ENCODE measurements at places on chromosomes 3 and 15.

DNA sequence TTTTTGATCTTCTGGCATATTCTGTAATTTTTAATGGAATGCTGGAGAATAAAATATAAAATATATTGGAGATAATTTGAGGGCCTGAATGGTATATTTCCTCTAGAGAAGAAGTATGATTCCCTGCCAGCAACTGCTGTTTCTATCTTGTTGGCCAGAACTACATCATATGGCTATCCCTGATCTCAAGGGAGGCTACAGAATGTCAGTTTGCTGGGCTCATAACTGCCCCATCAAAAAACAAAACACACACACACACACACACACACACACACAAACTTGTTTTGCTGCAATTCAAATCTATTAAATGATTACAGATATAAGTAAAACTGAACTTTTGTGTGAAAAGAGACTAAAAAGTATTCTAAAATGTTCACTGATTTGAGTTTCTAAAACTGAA lies 51.0 kb downstream of the RASA2 start:
- DNase-seq: no peak

GRCh38 chr3:57810471-57811137 lies 54.5 kb downstream of the SLMAP start:
- DNase-seq: no peak

- DNase-seq: no peak
These were observed 133.0 kb downstream of the XXYLT1 start for GRCh38 chr3:195137638-195138588.

- DNase-seq: no peak
These were observed 12.5 kb upstream of the HEG1 start for GRCh38 chr3:125068265-125068664.

DNA sequence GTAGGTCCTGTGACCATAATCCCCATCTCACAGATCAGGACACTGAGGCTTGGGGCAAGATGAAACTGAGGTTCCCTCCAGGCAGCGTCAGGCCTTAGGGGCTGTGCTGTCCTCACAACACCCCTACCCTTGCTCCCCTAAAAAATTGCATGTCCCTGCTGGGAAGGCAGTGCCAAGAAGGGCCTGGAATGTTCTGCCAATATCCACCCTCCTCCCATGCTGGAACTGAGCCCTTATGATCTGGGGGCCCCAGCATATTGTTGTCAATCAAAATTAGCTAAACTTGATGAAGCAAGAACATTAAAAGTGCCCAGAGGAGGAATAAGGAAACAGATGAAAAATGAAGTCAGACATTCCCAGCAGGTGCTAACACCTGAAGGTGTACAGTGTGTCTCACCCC lies 13.4 kb upstream of the RTP3 start:
- no peak for DNase-seq

DNA sequence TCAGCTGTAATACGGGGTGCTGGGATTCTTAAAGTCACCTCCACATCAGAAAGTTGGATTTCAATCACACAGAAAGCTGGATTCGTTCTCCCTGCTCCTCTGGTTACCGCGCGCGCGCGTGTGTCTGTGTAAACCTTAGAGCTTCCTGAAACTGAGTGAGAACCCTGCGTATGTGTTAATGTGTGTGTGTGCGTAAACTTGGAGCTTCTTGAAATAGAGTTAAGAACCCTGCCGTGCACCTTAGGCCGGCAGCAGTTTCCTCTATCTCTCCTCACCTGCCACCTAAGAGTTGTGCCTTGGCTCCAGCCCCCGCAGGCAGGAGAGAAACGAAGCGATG lies 531 bp downstream of the LZTFL1 start:
- peak; percentile 7 for DNase-seq

DNA sequence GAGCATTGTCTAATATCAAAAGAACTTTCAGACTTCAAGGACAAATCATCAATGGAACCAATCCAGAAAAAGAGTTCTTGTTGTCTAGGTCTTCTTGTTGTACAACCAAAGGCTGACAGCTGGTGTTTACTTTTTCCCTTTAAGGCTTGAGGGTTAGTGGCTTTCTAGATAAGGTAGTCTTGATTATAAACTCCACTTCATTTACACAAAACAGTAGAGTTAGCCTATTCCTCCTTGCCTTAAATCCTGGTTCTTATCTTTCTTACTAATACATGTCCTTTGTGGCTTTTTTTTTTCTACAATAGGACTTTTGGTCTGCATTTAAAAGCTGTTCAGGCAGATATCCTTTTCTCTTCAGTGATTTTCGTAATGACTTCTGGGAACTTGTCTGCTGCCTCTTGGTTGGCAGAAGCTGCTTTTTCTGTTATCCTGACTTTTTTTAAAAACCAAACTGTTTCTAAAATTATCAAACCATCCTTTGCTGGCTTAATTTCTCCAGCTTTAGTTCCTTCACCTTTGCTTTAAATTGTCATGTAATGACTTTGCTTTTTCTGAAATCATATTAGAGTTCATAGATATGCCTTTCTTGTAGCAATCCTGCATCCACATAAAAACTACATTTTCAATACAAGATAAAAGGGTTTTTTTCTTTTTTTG lies 44.8 kb downstream of the STRIT1 start:
- DNase-seq: no peak

- no peak for DNase-seq
These were observed 213.8 kb downstream of the SI start for GRCh38 chr3:164864454-164864853.

DNA sequence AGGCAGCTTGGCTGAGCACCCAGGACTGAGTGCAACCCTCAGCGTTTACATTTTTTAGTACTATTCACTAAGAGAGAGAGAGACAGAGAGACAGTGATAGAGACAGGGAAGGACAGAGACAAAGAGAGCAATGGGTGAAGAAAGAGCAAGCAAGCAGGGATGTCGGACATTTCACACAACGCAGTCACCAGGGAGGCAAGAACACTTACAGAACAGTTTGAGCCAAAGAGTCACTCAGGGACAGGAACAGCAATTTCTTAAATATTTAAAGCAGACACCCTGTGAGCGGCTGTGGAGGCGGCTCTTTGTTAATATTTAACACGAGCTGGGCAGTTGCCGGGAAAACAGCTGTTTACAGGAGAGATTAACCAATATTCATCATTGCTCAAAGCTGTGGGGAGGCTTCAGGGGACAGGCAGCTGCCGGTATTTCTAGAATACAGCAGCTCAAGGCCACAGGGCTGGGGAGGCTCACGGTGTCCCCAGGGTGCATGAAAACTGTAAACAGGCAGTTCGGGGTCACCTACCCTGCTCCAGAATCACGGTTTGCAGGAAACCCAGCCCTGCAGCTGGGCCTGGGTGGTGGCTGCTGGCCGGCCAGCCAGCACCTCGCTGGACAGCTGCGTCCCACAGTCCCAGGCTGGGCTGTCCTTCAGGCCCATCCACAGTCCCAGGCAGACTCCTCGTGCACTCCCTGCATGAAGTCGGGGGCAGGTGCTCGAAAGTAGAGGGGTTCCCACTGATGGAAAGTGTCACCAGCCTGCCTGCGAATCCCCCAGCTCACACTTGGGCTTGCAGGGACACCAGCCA lies 38.8 kb upstream of the PCSK6 start:
- DNase-seq: no peak

DNA sequence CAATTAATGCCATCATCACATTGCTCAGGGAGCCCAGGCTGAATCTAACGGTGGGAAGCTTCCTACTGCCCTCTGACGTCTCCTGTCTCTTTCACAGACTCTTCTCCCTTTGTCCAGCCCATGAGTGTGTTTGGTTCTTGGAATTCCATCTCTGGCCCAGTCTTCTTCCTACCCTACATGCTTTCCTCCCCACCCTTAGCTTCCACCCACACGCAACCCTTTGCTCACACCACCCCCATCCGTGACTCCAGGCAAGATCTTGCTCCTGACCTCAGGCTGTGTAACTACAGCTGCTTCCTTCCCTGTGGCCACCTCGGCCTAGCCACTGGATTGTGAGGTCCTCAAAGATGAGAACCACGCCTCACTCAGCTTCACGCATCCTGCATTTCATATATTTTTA lies 72.3 kb upstream of the THBS1 start:
- DNase-seq: no peak

DNA sequence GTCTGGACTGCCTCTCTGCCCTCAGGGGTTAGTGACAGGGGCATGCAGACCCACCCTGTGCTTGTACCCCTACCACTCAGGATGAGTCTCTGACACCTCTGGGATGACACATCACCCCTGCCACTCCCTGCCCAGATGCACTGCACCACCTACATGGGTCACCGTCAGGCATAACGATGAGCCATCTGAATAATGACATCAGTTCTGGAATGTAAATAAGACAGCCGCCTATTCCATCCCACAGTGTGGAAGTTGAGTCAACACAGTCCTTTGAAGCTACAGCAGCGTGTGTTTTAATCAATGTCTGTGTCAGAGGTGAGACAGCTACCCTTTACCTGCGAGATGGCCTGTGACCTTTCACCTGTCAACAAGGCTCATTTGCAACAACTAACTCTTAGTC lies 268.7 kb upstream of the ARRDC4 start:
- DNase-seq: no peak

DNA sequence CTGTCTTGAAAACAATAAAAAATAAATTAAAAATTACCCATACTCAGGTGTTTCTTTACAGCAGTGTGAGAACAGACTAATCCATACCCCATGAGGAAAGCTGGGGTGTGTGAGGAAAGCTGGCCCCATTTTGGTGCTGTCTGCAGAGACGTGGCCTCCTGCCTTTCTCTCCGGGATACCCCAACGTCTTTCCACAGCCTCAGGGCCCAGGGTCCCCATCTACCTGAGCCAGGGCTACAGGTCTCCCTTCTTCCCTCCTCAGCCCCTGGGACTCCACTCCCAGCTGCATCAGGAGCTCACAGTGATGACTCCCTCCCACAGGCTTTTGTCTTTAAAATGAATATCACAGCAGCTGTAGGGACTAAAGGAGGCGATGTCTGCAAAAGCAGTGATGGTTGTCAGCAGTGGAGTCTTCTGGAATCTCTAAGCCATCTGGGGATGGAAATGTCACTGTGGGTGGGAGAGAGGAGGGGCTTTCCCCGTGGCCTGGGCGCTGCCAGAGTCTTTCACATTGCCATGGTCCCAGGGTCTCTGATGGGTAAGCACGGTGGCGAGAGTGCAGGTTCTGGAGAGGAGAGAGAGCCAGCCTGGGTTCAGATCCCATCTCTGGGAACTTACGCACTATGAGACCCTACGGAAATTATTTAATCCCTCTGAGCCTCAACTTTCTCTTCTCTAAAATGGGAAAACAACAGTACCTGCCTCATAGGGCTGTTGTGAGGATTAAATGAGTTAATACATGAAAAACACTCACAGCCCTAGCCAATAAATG lies 259.3 kb downstream of the PLCL2 start:
- DNase-seq: no peak

- DNase-seq: no peak
These were observed 7.5 kb downstream of the MYNN start for GRCh38 chr3:169780742-169781141.

DNA sequence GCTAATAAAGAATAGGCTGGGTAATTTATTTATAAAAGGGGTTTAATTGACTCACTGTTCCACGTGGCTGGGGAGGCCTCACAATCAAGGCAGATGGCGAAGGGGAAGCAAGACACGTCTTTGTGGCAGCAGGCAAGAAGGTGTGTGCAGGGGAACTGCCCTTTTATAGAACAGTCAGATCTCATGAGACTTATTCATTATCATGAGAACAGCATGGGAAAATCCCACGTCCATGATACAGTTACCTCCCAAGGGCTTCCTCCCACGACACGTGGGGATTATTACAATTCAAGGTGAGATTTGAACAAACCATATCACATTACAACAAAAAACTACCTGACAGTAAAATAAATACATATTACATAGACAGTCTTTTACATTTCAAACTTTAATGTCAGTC lies 414.9 kb downstream of the NAALADL2 start:
- no peak for DNase-seq

DNA sequence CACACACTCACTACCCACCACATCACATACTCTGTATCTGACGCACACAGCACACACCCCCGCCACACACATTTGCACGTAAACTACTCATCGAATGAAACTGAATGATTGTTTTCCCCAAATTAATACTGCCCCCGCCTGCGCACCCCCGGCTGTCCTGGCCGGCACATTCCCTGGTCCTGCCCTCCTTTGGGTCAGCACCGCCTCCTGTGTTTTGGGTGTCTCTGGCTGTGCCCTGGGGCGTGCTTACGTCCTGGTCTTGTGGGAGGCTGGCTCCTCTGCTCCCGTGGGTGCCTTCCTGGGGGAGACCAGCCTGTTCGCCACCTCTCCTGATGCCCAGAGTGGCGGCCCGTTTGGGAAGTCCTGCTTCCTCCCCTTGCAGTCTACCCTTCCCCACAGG lies 30.2 kb downstream of the APBA2 start:
- no peak for DNase-seq

GRCh38 chr3:194854206-194854605 lies 168.5 kb downstream of the FAM43A start:
- DNase-seq: no peak

DNA sequence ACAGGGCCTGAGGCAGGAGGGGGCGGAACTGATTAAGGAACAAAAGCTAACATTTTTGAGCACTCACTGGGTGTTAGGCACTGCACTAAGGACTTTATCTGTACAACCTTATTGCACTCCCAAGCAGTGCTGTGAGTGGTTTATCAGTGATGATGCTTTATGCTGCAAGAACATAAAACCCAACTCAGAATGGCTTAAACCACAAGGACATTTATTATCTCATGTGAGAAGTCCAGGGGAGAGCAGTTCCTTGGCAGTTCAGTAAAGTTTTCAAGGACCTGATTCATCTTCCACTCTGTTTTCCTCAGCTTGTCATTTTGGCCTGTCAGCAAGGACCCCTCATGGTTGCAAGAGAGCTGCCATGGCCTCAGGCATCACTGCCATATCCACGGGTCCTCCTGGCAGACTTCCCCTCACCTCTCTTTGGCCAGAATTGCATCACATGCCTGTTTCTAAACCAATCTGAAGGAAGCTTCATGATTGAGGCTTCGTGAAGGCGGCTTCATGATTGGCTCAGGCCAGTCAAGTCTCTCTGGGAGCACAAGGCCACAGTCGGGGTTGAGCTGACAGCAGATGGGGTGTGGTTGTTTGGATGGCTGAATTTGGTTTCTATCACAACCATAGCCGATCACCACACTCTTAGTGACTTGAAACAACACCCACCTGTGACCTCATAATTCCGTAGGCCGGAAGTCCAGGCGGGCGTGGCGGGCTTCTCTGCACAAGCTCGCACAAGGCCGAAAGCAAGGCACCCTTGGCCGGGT lies 15.8 kb downstream of the EFCC1 start:
- no peak for DNase-seq

DNA sequence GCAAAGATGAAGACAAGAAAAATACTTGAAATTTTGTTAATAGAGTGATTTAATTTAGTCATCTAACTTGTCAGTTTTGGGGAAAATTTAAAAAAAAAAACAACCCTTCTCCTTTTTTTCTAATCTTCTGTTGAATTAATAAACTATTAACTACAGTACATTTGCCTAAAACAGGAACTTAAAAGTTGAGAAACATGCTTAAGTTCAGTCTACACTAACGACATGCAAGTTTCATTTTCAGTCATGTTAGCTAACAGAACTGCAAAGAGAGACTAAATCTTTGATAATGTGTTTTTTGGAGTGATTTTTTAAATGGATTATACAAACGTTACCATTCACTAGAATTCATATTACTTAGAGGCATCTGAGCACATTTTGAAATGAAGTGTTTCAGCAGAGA lies 71.9 kb upstream of the MBNL1 start:
- DNase-seq: no peak

- DNase-seq: no peak
These were observed 135.4 kb downstream of the RAB11A start for GRCh38 chr15:66004618-66005262.

GRCh38 chr3:8147711-8148110 lies 353.9 kb upstream of the LMCD1 start:
- no peak for DNase-seq
